SW480 (cell line): ENCODE measurements at places on chromosomes 7 and 10.

DNA sequence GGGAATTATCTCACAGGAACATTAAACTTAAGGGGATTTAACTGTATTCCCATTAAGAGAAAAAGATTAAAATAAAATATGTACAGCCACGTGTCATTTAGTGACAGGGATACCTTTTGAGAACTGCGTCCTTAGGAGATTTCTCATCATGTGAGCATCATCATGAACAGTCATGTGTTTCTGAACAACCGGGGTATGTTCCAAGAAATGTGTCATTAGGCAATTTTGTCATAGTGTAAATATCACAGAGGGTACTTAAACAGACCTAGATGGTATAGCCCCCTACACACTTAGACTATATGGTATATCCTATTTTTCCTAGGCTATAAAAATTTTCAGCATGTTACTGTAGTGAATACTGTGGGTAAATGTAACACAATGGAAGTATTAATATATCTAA, 840.3 kb downstream of the CNTNAP2 start:
- no peak for DNase-seq

DNA sequence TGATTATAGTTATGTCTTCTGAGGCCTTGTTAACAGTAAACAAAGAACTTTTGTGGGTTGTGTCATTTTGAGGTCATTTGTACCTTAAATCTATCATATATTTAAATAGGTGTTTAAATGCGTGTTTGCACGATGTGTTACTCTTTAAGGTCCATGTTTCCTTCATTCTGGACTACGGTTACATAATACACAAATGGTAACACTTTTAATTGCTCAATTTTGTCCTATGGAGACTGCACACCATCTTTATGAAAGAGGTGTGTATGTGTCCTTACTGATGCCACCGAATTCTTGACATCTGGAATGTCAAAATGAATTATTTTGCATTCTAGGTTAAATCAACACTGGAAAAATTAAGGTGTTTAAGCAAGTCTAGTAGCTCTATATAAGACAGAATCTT, 1.7 kb downstream of the PALS2 start:
- no peak for DNase-seq

GRCh38 chr7:115410972-115411686, 489.2 kb downstream of the MDFIC start:
- no peak for DNase-seq

GRCh38 chr7:37537439-37537838, 88.8 kb upstream of the ELMO1 start:
- DNase-seq: no peak

GRCh38 chr7:104371216-104371979, 43.0 kb downstream of the LHFPL3 start:
- no peak for DNase-seq

DNA sequence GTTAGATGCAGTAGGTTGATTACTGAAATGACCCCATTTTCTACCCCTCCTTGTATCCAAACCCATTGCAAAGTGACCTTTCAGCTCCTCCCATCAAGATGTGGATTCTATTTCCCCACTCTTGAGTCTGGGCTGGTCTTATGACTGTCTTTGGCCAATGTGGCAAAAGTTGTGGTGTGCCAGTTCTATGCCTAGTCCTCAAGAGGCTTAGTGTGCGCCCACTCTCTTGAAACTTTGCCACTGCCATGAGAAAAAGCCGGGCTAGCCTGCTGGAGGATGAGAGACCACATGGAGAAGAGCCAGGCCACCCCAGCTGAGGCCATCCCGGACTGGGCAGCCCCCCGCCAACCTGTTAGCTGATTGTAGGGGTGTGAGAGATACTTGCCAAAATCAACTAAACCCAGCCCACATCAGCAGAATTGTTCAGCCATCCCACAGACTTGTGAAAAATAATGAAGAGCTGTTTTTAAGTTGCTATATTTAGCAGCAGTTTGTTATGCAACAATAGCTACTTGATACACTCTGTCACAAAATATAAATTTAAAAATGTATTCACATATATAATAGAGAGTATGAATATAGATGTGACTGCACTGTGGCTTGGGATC, 131.0 kb upstream of the PALS2 start:
- no peak for DNase-seq

GRCh38 chr7:157521061-157521731, 184.4 kb downstream of the DNAJB6 start:
- no peak for DNase-seq

GRCh38 chr10:125768219-125768855, 7.3 kb downstream of the MMP21 start:
- DNase-seq: no peak

- DNase-seq: no peak
Observed at GRCh38 chr7:26374647-26375373, 83.1 kb downstream of the SNX10 start.

DNA sequence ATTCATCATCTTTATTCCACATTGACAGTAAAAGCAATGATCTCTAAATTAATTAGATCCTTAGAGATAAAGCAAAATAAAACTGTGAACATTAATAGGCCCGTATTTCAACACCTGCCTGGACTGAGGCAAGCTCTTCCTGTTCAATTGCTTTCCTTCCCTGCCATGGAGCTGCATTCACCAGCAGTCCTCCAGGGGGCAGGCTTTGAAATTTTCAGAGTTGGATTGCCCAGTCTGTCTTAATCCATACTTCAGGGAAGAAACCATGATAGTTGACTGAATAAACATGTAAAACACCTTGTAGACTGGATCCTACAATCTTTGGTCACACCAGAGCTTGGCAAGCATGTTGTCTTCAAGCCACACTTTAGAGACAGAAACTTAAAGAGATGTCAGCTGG, 936.6 kb downstream of the NRG3 start:
- no peak for DNase-seq

- no peak for DNase-seq
Observed at GRCh38 chr10:2488446-2489005, 578.8 kb upstream of the PFKP start.

GRCh38 chr10:71325267-71325666, 6.2 kb downstream of the SLC29A3 start:
- no peak for DNase-seq

DNA sequence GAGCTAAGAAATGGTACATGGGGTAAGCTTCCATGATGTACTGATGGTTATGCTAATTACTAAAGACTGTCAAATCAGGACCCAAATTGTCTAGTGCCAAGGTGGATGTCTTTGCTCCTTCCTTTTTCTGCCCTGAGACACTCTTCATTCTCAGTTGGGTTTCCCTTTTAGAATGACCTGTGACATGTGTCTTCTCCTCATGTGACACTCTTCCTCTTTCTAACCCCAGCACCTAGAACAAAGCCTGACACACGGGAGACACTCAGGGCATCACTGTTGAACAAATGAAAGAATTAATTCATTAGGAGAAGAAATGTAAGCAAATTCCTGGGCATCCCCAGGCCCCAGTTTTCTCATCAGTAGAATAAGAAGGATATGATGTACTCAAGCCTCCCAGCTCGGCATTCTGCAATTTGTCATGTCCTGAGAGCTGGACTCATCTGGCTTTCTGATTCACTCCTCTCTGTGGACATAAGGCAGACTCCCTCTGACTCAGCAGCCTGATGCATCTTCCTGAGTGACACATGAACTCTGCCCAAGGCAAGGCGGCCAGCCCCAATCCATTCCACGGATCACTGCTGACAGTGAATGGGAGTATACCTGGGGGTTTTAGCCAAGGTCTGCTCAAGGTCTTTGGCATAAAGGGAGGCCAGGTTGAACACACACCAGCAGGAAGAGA, 473.8 kb downstream of the KCNMA1 start:
- peak; percentile 74 for DNase-seq

DNA sequence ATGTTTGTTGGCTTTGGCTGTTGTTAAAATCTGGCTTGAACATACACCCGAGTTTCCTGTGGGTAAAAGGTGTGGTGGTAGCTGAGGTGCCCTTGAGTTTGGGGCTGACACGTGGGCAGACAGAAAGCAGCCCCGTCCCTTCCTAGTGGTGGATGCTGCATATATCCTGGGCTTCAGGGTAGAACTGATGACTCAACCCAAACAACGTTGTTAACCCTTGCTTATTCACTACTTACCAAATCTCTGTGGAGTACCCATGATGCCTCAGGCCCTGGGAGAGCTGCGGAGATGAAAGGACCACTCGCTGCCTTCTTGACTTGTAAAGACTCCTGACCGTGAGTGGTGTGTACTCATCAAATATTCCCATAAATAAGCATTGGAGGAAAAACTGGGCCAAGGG, 245.1 kb downstream of the RAB11FIP2 start:
- peak; percentile 37 for DNase-seq

DNA sequence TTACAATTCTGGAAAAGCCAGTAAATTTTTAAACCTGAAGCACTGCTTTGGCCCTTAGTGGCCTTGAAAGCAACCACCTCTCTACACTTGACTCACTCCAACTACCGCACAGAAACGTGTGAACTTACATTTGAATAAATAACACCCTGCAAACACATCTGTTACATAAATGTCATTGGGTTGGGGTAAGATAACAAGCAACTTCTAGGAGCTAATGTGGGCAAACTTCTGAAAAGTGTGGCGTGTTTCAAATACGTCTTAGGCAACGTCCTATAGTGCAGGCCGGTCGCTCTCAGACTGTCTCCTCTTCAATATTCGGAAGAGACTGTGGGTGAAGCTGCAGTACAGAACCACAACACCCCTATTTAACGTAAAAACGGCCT, 474 bp downstream of the ORC5 start:
- DNase-seq: peak; percentile 23

- no peak for DNase-seq
Observed at GRCh38 chr7:90968871-90969270, 295.4 kb upstream of the FZD1 start.

DNA sequence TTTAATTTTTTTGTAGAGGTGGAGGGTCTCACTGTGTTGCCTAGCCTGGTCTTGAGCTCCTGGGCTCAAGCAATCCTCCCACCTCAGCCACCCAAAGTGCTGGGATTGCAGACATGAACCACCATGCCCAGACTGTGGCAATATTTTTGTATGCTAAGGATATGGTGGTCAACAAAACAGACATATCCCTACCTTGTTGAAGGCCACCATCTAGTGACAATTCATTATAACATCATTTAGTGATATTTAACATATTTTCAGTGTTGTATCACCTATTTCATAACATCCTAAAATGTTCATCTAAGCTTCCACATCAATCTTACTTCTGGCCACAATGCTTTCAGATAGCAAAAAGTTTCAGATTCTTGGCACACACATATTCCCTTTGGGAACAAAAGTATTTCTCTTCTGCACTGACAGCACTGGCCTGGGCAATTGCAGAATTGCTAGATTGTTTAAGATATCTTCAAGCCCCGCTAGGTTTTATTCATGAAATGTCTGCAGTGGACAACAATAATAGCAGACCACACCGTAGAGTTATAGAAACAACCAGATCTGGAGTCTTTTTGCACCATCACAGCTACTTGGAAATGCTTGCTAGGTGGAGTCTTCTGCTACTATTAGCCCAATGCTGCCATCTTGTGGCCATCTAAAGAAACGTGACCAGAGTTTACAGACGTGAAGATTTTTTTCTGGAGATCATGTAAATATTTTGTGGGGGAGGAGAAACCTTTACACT, 58.4 kb downstream of the DNAJC12 start:
- DNase-seq: peak; percentile 71

GRCh38 chr7:128099204-128099671, 68.0 kb upstream of the LRRC4 start:
- DNase-seq: no peak

- no peak for DNase-seq
Observed at GRCh38 chr10:117140525-117140902, 2.4 kb upstream of the VAX1 start.

GRCh38 chr7:22051886-22052673, 106.4 kb upstream of the CDCA7L start:
- DNase-seq: no peak

GRCh38 chr7:29327455-29327854, 132.9 kb downstream of the CHN2 start:
- no peak for DNase-seq

DNA sequence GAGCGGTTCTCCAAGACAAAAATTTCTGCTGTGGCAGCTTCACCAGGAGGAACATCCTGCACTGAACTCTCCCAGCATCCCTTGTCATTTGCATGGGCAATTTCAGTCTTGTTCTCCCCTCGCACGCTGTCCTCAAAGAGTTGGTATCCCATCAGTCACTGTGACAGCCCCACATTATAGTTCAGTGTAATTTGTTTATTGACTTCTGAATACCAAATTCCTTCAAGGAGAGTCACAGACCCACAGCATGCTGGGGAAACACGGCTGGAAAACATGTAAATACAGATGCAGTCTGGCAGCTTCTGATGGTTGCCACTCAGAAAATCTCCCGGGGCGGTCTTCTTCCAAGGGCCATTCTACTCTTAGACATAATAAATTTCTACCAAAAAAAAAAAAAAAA, 151.0 kb upstream of the NEBL start:
- DNase-seq: no peak
